ENCODE measurements at places on chromosomes 2 and 18.

GRCh38 chr2:27655155-27655951 is 8.1 kb downstream of the SUPT7L start:
- DNase-seq = no peak

- DNase-seq = peak; percentile 46
These were observed 60.1 kb downstream of the SPIRE1 start for GRCh38 chr18:12597760-12598159.

DNA sequence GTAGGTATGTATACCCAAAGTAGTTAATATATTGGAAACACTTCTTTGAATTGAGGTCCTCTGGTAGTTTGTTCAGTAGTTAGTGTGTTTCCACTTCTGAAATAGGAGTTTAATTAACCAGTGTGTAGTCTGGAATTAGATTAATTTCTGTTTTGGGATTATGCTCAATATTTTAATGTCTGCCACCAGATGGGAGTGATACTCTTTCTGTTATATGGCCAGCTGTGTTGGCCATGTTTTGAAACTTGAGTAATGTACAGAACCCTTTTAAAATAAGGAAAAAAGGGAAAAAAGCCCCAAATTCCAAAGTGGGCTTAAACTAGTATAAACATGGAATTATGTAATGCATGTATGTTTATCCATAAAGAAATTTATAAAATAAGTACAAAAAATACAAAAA is 147.7 kb downstream of the CTNNA2 start:
- DNase-seq = no peak

DNA sequence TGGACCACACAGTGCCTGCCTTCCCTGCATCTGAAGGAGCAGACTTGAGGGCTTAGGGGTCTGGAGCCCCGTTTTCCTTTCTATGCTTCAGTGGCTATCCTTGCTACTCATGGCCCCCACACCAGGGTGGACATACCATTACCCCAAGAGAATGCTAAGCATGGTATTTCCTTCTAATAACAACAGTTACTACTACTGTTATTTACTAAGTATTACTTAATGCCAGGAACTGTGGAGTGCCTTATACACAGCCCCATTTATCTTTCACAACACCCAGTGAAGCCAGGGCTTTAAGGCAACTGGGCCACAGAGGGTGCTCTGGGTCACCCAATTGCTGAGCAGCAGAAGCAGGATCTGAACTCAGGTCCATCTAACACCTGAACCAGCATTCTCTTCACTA is 5.8 kb upstream of the PAX8 start:
- no peak for DNase-seq

DNA sequence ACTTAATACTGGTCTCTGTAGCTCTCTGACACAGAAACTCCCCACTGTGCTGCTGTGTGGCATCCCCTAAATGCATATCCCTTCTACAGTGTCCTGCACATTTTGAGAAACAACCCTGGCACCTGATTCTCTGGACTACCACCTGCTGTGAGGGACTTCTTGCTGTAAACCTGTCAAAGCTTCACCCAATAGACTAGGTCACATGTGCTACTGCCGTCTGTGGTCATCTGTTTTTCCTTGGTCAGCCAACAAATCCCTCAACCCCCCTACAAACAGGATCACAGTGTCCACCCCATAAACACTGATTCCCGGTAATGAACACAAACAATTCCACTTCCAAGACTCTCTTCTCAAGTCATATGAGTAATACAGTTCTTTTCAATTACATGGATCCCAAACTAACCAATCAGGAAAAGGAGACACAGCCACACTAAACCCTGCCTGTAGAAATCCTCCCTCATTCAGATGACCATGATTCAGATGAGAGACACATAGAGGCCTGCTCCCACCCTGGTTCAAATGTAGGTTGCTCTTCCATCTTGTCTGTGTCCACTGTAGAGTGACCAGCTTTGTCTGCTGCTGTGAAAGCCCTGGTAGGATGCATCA is 1157.4 kb downstream of the RPIA start:
- no peak for DNase-seq

DNA sequence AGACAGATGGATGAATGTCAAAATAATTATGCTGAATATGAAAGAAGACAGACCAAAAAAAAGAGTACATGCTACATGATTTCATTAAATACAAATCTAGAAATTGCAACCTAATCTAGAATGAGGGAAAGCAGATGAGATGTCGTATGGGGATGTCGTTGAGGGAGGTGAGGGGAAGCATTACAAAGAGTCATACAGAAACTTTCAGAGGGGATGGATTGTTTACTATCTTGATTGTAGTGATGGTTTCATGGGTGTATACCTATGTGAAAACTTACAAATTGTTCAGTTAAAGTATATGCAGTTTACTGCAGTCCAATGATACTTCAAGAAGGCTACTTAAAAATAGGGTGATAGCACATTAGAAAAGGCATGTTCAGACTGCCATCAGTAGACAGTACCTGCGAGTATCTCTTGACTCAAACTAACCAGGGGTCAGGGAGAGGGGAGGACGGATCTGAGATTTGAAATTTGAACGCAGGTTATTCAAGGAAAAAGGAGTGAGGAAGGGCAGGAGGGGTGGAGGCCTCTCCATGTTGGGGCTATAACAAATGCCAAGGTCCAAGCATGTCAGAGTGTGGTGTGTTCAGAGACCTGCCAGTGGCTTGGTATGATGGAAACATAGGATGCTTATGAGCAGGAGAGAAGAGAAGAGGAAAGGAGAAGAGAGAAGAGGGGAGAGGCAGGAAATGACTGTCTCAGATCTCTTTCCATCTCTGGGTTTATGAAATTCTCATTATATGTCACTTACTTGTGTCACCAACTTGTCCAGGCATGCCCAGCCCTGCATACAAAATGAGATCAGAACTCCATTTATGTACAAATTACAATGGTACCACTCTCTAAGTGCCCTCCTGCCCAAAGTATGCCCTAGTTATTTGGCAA is 257.3 kb upstream of the CXCR4 start:
- no peak for DNase-seq

GRCh38 chr18:55024564-55024963 is 65.3 kb upstream of the CCDC68 start:
- DNase-seq = no peak

DNA sequence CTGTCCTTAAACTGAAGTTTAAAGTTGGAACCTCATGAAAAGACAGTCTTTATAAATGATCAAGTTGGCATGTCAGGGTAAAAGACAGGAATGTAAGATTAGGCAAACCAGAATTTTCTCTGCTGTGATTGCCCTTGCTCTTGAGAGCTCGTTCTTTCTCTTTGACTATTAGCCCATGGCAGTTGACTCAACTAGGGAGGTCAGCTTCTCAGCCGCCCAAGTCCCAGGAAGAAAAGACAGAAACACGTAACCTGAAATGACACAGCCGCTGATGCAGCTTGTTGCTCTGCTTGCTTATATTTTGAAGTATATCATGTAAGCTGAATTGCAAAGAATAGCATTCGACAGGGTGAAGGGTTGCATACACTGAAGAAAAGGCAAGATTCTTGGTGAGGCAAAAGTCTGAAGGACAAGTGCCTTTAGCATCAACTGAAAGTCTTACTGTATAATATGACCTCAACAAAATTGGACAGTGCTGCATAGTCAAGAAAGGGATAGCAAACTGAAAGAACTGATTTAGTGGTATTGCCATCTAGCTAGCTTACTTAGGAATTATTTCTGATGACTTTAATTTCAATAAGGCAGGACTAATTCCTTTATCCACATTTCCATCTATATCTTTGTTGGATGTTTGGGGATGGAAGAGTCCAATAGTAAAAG is 54.7 kb downstream of the ARHGAP15 start:
- no peak for DNase-seq

DNA sequence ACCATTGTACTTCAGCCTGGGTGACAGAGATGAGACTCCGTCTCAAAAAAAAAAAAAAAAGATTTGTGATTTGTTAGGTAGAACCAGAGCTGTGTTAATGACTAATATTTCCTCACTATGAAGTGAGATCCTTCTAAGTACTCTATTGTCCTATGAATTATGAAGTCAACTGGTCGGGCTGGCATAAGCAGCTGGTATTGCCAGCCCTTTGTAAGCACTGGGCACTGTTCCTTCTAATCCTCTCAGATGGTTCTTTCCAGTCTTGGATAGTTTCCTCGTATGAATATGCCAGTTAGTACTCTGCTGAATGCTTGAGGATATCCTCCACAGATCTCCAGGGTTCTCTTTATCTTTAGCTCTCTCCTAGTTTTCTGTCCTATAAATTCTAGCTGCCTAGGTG is 223.1 kb upstream of the SP5 start:
- no peak for DNase-seq

DNA sequence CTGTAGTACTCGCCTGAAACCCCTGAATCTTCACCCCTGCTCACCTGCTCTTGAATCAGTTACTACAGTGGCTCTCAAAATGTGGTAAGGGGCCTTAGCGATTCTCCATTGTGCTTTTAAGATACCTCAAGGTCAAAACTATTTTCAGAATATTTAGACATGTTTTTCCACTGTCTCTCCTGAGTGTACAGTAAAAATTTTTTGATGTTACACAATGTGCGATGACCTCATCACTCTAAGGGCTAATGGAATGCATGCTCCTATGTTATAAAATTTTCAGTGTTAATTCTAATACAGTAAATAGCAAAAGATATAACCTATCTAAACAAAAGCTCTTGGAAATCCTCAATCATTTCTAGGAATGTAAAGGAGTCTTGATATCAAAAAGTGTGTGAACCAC is 336.9 kb upstream of the PKDCC start:
- DNase-seq = no peak

DNA sequence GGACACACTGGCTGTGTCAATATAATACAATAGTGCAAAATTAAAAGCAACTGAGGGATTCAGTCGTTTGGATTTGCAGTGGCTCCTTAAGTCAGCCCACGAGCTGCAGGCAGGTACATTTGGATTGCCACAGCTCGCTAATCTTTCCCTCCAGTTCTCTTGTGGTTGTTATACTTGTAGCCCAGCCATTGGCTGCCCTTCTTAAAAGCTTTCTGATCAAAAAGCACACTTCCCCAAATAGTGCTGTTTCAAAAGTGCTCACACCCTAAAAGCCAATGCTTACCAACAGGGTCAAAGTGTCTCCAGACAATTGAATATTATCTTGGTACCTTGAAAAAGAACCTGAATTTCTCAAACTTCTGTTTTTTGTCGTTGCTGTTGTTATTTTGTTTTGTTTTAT is 404.7 kb upstream of the FAM98A start:
- DNase-seq = no peak

Data from keratinocyte (primary cell).